Stimulated activated CD4-positive, alpha-beta T cell treated with anti-CD3 and anti-CD28 coated beads, Interleukin-4, amount 100 ng/mL, for 4 hours (primary cell): ENCODE measurements at places on chromosomes 3 and 15.

DNA sequence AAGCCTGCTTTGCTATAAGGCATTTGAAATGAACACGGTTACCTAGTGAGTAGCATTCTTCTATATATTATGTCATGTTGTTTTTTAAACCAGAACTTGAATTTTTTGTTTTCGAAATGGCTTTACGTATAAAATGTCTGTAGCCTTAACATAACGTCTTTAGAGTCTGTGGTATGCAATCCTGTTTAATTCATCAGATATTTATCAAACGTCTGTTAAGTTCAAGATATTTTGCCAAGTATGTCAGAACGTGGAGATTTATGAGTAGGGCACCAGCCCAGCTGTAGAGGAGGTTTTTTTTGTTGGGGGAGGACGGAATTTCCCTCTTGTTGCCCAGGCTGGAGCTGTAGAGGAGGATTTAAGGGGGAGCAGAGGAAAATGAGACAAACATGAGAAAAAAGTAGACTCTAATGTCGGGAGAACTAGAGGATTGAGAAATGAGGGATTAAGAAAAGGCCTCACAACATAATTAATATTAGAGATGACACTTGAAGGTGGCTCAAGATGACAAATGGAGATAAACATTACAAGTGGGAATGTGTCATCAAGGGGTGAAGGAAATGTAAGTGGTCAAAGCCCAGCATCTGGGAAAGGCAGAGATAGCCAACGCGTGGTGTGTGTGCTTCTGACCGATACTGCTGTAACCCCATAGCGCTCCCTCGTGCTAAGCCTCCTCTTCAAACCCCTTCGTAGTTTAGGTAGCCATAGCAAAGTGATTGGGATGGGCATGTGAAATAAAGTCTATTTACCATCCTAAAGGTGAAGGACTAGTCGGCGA is 154.0 kb upstream of the GOLGA6L4 start:
- DNase-seq: no peak

- DNase-seq: no peak
Observed at GRCh38 chr15:50500352-50500751, 46.1 kb downstream of the USP50 start.

DNA sequence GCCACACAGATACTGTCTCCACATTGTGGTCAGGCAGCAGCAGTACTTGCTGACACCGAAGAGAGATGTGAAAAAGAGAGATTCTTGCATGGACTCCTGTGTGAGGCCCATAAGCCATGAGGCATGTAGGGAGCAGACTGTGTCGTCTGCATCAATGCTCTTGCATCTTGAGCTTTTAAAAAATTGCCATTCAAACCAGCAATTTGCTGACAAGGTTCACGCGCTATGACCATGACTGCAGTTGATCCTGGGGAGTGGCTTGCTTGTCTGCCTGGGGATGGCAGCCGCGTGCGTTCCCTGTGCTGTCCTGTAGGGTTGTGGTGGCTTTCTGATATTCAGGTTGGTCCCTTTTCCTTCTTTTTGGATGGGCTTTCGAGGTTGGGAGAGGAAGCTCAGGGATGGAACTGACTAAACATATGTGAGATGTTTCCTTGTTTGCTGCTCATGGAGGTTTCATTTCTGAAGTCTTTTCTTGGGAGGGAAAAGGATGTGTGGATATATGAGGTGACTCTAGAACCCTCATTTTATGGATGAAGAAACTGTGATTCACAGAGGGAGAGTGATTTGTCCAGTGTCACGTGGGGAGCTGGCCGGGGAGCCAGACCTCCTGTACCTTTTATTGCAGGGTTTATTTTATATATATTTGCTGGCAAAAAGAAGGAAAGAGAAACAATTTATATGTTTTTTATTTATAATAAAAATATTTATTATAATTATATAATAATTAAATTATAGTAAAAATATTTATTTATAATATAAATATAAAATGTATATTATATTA is 48.6 kb downstream of the LPP start:
- DNase-seq: no peak

DNA sequence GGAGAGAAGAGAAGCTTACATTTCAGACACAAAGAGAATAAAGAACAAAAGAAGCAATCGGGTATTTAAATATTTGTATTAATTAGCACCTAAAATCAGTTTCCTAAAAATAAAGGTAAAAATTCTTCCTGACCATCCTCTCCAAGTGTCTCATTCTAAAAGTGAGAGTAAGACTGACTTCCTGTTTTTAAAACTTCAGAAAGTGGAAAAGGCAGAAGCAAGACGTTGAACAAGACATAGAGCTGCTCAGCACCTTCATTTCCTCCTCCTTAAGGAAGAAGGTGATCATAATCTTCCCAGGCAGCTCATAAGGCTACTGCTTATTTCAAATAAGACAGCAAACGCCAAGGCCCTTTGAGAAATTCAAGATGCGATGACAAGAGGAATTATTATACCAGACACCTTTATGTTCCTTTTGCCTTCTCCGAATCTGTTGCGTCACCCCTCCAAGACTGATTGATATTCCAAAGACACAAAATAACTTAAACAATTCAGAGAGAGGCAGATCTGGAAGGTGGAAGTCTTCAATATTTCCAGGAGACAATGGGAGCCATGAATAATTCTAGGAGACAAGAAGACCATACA is 238.8 kb upstream of the TLE3 start:
- no peak for DNase-seq

DNA sequence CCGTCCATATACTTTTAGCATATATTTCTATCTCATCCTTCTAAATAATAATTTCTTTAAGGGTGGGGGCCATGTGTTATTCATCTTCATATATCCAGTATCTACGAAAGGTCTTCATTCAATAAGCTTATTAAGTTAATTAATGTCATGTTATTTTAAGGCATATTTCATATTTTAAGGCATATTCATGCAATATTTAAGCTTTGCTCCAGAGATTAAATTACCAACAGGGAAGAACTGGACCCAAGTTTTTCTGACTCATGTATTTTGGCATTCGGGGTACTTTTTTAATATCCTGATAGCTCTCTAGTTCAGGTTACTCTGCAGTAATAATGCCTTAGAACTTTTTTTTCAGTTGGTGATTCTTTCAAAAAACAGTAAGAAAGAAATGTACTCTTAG is 27.4 kb downstream of the PHC3 start:
- DNase-seq: no peak

- DNase-seq: no peak
Observed at GRCh38 chr3:49610666-49611280, 56.5 kb downstream of the BSN start.

DNA sequence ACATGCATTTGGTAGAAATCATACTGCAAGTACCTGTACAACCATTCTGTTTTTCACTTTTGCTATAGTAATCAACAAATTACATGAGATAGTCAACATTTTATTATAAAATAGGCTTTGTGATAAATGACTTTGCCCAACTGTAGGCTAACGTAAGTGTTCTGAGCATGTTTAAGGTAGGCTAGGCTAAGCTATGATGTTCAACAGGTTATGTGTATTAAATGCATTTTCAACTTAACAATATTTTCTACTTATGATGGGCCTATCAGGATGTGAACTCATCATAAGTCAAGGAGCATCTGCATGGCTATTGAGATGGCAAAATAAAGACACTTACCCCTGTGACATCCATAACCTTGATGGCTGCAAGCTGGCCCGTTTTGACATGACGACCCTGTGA is 201.3 kb upstream of the SLC2A2 start:
- DNase-seq: no peak

GRCh38 chr15:68433551-68433950 is 1.6 kb upstream of the ITGA11 start:
- DNase-seq: no peak

DNA sequence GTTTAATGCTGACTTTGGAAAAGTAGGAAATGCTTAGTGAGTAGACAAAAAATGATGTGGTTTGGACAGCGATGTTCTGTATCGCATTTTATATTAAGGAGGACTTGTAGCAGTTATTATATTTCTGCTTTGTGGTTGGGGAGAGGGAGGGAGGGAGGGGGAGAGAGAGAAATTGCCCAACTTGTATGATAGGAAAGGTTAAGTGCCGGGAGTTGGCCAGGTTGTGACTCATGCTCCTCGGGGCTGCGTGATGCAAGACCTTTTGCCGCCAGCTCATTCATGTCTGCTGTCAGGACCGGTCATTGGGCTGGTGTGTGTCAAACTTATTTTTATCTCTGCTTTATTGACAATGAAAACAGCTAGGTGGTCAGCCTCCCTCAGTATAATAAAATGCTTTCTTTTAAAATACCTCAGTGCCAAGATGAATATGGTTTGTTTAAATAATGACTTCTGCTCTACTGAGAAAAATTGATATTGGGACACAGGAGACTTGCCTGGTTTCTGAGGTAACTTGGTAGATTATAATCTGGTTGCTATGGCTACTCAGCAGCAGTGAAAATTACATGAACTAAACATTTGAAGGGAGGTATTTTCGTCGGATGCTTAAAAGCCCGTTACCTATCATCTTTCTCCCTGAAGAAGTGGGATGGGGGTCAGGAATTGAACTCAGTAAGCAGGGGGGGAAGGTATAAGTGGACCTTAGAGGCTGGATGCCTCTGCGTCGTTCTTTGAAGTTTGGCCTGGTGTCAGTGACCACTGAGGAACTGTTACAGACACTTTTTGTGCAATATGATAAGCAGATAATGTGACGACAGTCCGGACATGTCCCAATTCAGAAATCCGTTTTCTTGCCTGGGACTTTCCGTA is 90.7 kb downstream of the FNDC3B start:
- no peak for DNase-seq

GRCh38 chr3:172270557-172271166 is 177.6 kb downstream of the GHSR start:
- DNase-seq: no peak

DNA sequence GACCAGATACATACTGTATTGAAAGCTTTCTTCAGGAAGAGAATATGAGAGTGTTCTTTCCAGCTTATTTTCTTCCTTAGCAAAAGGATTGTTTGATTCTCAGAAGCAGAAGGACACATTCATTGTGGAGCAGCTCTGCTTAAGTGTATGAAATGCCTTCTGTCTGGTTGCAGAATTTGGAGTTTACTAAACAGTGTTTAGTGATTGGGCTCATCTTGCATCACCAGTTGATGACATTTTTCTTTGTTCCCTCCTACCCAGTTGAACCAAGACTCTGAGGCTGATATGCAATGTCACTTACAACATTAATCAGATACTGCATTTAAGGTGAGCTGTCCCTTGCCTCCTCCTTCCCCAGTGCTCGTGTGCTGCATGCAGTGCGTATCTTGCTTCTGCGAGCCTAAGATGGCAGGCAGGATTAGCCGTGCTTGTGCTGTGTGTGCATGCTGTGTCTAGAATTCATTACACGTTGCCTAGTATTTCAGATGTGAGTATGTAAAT is 18.4 kb downstream of the ZBTB38 start:
- no peak for DNase-seq

- no peak for DNase-seq
Observed at GRCh38 chr15:73928971-73929627, 2.8 kb downstream of the LOXL1 start.

- DNase-seq: no peak
Observed at GRCh38 chr15:61036136-61036535, 193.0 kb downstream of the RORA start.

DNA sequence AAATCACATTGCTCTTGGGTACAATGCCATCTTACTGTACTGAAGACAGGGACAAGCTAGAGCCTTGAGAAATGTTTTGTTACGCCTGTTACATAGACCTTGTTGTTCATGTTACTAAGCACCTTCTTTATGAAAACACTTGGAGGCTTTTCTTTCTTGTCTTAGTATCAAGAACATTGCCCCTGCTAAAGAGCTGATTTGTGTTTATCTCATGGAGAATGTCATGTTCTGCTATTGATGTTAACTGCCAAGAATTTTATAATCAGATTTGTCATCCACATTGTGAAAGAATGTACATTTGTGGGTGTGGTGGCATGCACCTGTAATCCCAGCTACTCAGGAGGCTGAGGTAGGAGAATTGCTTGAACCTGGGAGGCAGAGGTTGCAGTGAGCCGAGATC is 431.3 kb upstream of the MDFIC2 start:
- no peak for DNase-seq

- no peak for DNase-seq
Observed at GRCh38 chr15:92425578-92426225, 32.0 kb downstream of the ST8SIA2 start.

- DNase-seq: no peak
Observed at GRCh38 chr3:44427683-44428082, 49.8 kb downstream of the ZNF445 start.

- DNase-seq: no peak
Observed at GRCh38 chr3:131431754-131432153, 50.2 kb downstream of the NUDT16 start.

DNA sequence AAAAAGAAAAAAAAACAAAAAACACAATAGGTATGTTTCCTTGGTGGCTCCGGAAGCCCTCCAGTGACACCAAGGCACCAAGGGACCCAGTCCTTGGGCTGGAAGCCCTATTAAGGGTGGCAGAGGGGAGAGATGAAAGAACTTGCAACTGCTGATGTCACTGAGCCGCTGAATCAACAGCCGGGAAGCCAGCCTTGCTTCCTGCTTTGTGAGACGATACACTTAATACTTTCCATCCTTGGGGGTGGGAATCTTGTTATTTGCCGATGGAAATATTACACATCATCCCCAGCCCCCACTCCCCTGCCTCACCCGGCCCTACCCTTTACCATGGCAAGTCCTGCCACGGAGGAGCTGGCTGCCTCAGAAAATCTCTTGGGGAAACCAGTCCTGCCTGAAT is 5.6 kb upstream of the ISLR2 start:
- no peak for DNase-seq

DNA sequence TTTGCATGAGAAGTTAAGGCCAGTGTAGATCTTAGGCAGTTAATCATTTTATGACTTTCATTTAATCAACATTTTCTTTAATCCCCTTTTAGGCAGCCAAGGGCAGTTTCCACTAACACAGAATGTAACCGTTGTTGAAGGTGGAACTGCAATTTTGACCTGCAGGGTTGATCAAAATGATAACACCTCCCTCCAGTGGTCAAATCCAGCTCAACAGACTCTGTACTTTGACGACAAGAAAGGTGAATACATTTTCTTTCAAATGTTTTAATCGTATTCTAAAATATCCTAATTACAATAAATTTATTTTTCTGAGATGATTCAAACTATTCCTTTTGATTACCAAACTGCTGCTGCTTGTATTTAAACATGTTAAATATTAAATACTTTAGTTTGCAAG is 843.2 kb downstream of the CADM2 start:
- no peak for DNase-seq
